LoVo (cell line): ENCODE measurements at places on chromosomes 2 and 18.

DNA sequence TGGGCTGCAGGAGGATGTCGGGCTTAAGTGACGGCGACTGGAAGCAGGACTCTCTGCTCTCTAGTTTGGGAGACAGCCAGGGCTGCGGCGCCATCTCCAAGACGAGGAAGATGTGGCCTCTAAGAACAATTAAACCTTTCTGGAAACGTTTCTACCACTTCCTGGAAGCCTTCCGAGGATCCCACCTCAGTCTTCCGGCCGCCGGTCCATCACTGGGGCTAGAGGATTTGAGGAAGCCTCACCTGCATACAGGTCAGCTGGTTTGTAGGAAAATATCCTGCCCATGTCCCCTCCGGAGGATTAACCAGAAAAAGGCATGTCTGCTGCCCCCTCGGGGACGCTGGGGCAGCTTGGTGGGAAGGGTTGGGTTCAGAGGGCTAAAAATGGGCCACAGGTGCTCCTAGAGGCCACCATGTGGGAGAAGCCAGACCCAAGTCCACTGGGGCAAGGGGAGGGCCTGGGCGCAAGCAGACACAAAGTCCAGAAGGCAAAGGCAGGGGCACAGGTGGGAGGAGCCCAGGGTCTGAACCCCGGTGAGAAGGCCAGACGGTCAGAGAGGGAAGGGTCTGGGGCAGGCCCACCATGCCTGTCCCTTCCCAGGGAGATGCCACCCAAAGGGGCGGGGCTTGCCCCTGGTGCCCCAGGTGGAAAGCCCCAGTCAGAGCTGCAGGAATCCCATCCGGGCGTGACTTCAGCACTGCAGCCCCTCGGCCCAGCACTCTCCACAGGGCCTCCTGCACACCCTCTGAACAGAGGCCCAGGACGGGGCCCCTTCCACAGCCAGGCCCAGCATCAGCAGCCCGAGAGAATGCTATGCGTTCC is 82.2 kb upstream of the ID2 start:
- no peak for DNase-seq

GRCh38 chr2:88321449-88322248 is 130.8 kb downstream of the FOXI3 start:
- no peak for DNase-seq

DNA sequence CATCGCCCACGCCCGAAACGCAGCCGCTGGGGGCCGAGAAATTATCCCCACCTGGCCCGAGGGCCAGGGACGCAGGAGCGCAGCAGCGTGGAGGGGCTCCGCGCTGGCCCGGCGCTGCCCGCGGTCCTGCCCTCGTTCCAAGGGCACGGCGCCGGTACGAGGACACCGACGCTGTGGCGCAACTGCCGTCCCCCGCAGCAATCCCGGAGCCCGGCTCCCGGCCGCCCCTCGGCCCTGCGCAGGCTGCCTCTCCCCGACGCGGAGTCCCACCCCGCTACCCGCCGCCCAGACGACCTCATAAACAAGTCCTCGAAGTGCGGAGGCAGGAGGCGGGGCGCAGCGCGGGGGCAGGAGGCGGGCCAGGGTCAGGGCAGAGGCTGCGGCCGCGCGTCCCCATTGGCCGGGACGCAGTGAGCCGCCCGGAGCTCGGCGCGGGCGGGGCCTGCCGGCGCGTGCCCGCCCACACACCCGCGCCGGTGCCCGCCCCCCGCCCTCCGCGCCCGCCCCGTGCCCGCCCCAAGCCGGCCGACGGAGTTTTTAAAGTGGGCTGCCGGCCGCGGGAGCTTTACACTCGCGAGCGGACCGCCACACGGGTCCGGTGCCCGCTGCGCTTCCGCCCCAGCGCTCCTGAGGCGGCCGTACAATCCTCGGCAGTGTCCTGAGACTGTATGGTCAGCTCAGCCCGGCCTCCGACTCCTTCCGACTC is at the start of gene EPAS1:
TSS of gene EPAS1 (plus strand) at position 568 of the 706 bp plus-strand sequence. CDS start 505 bp downstream, outside the sequence.
- DNase-seq: peak; percentile 90

GRCh38 chr18:79644666-79645057 is 34.9 kb upstream of the CTDP1 start:
- no peak for DNase-seq

DNA sequence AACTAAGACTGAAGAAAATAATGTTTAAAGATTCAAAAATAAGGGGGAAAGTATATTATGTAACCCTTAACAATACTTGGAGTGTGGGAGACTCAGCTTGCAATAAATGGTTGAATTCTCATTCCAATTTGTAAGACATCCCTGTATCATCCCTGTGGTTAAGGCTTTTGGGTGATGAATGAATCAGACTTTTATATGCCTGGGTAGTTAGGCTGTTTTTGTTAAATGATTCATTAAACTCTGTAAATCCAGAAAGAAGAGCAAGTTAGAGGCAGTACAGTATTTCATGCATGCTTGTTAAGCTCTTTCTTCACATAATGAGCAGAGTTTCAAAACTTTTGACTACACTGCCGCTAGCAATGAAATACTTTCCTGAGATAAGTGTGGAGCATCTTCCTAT is 948.8 kb downstream of the SOCS6 start:
- no peak for DNase-seq

- DNase-seq: no peak
Measured at GRCh38 chr2:11941201-11942177, 195.1 kb downstream of the LPIN1 start.

DNA sequence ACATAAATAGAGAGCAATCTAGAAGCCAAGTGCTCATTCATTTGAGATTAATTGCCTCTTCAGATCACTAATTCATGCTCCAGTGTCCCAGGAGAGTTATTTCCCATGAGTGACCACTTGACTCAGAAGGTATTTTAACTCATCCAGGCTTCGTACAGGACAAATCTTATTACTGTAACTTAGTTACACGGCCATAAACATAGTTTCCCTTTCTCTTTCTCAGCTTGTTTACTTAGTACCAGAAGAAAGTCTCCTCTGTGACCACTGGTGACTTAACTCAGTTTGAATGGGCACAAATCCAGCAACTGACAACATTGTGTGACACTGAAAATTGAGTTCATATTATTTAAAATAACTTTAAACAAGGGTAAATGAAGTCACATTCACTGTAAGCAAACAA is 25.3 kb downstream of the MMADHC start:
- peak; percentile 66 for DNase-seq

DNA sequence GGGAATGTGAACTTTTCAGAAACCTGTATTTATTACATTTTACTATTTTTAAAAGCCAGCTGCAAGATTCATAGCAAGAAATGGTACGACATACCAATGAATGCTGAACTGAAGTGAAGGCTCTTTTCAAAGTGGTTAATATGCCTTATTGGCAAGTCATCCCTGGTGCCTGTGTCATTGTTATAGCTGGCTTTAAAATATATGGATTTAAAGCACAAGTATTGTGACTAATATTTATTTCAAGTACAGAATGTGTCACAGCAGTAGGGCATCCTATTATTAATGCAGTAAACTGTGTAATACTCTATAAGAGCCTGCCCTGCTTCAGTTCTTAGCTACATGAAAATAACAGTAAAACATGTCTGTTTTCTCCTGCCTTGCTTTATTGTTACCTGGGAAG is 10.8 kb downstream of the TSHZ1 start:
- no peak for DNase-seq

DNA sequence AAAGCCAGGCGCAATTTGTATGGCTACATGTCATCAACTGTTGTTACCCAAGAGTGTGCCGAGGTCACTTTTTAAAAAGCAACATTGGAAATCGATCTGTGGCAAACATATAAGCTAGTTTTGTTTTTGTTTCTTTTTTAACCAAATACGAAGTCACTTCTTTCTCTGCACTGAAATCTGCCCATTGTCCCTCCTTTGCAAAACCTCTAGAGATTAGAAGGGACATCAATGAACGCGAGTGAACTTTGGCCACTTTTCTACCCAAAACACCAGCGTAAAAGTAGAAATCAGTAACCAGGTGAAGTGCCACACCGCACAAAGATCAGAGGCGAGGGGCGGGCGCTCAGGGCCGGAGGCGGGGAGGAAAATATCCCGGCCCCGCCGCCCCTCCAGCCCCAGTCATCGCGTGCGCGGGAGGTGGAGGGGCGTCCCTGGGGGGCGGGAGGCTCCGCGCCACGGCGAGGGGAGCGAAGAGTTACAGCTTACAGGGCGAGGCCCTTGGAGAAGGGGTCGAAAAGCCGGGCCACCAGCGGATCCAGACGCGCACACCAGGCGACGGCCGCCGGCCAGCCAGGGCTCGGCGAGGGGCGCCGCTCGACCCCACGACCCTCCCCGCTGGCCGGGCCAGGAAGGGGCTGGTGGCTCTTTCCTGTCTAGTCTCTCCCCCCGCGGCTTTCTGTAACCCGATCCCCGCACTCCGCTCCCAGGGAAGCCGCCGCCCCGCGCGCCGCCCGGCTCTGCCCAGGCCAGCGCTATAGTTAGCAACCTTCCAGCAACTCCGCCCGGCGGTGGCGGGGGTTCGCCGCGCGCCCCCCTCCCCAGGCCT is 993 bp downstream of the RBMS1 start:
- DNase-seq: peak; percentile 53

DNA sequence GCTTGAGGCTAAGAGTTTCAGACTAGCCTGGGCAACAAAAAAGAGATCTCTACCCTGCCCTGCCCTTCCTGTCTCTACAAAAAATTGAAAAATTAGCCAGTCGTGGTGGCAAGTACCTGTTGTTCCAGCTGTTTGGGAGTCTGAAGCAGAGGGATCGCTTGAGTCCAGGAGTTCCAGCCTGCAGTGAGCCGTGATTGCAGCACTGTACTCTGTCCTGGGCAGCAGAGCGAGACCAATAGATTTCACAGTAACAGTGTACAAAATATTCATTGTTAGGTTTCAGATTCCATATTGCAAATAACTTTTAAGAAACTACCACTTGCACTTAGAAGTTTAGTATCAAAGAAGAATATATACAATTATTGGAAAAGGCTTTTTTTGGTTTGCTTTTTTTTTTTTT is 54.3 kb downstream of the B3GNT2 start:
- DNase-seq: no peak
